Caco-2 (cell line): ENCODE measurements at places on chromosomes 4 and X. TPM values are rescaled to one million over a fixed set of nuclear protein-coding genes. Genes with fewer than 3 reads are reported as not detected.

DNA sequence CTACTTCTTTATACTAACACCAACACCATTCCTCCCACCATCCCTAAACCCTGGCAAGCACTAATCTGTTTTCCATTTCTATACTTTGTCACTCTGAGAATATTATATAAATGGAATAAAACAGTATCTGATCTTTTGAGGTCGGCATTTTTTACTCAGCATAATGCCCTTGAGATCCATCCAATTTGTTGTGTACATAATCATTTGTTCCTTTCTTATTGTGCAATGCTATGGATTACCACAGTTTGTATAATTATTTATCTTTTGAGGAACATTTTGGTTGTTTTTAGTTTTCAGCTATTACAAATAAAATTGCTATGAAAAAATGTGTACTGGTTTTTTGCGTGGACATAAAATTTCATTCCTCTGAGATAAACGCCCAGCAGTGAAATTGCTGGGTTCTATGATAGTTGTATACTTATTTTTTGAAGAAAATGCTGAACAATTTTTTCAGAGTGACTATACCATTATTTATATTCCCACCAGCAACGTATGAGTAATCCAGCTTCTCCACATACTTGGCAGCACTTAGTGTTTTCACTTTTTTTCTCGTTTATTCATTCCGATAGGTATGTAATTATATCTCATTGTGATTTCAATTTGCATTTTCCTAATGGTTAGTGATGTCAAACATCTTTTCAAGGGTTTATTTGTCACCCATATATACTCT lies 154.3 kb upstream of the DCAF8L1 start:
- no peak for DNase-seq

- peak; percentile 77 for DNase-seq
These were observed 67.5 kb upstream of the GPR34 start for GRCh38 chrX:41621222-41621723.

DNA sequence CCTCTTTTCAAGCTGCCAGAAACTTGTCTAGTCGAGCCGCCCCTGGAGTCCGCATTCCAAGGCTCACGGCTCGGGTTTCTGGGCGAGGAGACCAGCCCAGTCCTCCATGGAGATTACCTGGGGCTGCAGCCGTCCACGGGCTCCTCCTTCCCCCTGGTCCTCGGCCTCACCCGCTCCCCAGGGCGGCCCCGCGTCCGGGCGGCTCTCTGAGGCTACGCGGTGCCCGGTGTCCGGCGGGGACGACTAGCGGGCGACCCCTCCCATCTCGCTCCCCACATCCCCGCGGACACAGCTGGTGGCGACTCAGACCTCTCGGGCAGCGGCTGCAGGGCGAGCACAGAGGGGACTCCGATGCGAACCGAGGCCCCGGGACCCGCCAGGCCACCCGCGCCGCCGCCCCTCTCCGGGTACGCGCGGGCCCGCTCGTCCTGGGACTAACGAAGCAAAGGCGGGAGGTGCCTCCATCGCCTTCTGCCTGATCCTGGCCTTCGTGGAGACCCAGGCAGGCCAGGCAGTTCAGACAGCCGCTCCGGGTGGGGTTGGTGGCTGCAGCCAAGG lies 159.4 kb downstream of the TRAM1L1 start:
- DNase-seq: no peak

DNA sequence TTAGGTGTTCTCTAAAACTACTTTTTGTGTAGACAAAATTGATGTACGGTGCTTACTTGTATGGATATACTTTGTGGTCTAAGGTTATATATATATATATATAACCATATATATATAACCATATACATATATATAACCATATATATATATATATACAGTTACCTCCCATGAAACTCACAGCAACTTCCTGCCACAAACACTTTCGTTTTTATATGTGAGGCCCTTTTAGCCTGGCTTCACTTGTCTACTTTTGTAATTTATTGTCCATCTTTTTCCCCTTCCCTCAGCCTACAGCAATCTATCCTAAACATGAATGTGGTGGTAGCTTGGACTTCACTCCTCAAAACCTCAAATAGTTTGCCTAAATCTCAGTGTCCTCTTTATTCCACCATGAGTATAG lies 72.8 kb upstream of the NPFFR2 start:
- no peak for DNase-seq

DNA sequence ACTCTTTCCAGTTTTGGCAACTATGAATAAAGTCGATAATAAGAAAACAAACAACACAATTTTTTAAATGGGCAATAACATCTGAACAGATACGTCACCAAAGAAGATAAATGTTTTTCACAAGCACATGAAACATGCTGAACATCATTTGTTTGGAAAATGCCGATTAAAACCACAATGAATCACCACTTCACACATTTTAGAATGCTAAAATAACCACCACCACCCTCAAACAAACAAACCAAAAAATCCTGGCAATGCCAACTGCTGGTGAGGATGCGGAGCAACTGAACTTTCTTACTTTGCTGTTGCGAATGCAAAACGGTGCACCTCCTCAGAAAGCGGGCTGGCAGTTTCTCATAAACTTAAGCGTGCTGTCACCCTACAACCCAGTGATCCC lies 115.9 kb downstream of the NSUN7 start:
- no peak for DNase-seq

DNA sequence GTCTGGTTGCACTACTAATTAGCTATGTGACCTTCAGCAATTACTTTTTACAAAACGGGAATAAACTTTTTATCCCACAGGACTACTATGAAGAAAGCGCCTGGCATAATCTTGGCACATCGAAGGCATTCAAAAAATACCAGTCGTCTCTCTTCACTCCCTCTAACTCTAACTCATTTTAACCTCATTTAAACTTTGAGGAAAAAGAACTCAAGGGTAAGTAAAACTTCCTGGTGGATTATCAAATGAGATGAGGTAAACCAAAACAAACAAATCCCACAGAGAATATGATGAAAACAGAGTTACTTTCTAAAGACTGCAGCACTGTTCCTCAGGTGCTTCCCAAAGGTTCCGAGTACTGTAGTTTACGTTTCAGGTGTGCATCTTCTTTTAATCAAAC lies 66.9 kb downstream of the SH3RF1 start:
- DNase-seq: no peak

- DNase-seq: no peak
These were observed 31.1 kb upstream of the WDR17 start for GRCh38 chr4:176034499-176034898.

DNA sequence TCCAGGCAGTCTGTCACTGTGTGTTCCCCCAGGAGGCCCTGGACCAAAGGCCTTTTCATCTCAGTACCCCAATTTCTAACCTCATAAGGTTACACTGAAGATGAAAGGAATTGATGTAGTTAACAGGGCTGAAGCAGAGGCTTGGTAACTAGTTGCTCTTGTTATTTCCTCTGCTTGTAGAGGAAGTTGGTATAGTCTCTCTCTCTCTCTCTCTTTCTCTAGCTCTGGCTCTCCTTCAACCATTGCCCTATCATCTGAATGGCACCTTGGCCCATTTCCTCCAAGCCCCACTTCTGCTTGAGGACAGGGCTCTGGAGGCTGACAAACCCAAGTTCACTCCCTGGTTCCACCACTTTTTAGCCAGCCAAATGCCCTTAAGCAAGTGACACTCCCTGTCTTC lies 96.1 kb downstream of the MAMLD1 start:
- DNase-seq: no peak

DNA sequence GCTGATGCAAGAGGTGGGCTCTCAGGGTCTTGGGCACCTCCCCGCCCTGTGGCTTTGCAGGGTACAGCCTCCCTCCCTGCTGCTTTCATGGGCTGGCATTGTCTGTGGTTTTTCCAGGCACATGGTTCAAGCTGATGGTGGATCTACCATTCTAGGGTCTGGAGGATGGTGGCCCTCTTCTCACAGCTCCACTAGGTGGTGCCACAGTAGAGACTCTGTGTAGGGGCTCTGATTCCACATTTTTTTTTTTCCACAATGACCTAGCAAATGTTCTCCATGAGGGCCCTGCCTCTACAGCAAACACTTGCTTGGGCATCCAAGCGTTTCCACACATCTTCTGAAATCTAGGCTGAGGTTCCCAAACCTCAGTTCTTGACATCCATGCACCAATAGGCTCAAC lies 657.9 kb upstream of the CT83 start:
- DNase-seq: no peak

DNA sequence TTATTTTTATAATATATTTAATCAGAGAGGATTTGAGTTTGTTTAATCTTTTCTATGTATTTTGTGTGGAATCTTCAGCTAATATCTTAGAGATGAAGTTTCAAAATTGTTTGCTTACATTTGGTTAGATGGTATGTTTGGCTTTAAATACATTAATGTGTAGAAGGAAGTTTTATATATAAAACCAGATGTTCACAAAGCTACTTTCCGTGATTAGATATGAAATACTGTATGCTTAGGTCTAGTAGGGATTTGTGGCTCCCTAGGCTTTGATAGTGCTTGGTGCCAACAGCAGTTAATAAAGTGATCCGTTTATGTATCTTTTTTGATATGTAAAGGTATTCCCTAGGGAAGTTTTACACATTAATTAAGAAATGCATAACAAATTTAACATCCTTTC lies 223.0 kb downstream of the ARHGAP10 start:
- DNase-seq: no peak

DNA sequence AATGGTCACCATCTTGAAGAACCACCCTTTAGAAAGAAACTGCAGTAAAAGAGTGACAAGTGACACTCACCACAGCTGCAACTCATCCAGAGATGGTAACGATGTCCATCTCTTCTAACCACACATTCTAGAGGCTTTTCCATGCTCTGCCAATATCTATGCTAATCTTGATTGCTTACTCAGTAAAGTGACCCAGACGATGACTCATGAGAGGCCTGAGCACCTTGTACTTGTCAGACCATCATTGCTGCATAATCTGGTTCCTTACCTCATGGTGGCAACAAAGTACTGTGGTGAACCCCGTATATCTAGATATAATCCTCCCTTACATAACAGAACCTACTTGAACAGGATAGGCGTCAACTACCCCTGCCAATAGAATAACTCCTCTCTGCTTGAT lies 75.6 kb downstream of the CCNG2 start:
- DNase-seq: no peak

DNA sequence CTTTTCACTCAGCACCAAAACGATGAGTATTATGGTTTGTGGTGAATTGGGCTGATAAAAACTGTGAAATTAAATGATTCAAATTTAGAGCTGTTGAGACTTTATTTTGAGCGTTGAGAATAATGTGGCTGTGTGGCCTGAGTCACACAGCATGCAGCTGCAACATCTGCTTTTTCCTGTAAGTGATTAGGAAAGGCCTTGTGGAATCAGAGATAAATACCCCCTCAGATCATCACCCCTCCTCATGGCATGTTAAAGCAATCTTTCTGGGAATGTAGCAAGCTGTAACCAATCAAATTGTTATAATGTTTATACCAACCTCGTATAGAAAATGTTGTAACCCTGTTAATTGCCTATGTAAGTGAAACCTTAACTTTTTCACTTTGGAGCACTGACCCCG lies 90.0 kb upstream of the GRPR start:
- DNase-seq: no peak

- no peak for DNase-seq
These were observed 51.5 kb downstream of the TSPAN5 start for GRCh38 chr4:98606894-98607293.

DNA sequence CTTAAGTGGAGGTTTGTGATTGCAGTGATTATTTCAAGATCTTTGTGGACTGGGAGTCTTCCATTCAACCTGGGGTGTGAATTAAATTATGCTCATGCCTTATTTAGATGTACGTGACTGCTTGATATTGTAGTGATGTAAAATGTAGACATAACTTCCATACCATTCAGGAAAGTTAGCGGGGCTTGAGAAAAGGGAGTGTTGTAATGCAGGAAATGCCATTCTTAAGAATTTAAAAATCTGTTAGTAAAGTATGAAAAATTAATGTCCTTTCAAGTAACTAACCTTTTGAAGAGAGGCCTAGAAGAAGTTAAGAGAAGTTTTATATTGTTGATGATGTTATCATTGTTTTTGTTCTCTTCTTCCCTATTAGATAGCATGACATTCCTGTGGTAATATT lies 318.2 kb downstream of the CCSER1 start:
- DNase-seq: no peak

DNA sequence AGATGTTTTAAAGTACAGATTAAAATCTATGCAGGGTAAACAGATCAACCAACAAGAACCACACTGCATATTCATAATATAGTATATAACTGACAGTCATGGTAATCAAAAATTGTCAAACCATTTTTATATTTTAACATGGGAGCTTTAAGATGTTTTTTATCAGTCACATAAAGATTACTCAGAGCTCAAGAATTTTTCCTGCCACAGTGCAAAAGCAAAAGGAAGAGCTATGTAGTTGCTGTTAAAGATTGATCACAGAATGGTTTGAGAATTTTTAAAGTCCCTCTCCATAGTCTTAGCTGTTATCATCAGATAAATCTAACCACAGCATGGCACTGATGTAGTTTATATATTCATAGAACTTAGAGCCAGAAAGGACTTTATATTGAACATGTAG lies 8.5 kb downstream of the RAB9B start:
- DNase-seq: no peak

DNA sequence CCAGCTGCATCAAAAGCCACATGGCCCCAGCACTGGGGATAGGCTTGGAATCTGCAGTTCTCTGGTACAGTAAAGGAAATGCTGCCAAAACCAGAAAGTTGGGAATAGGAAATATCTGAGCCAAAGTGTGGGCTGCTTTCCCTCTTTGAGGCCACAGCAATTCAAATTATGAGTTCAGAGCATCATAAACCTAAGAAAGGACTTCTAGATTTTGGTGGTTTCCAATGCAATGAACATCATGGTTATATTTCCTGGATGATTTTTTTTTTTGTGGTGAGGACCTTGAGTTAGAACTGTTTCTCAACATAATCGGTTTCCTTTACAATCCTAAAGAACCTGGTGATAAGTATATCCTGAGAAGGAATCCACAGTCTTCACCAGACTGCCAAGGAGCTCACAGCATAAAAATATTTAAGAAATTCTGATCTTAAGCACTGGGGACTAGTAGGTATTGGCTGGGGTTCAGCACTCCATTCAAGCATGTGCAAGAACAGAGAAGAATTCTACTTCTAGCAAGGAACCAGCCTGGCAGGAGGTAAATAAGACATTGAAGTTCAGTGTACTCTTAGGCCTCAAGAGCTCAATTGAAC lies 29.8 kb upstream of the ARHGAP24 start:
- no peak for DNase-seq

DNA sequence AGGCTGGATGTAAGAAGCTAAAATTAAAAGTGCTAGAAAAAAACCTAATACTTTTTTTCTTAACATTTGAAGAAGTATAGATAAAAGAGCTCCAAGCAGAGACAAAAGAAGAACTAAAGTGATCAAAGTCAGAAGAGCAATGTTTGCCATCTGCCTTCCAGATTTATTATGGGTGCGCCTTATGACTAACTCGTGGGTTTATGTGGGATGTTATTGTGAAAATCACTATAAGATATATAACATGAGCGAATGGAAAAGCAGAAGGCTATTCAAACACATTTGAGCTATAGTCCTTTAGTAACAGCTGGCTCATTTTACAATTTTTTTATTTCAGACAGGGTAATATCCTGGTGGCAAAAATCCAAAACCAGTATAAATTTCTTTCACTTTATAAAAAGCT lies 1040.7 kb downstream of the RAPGEF2 start:
- no peak for DNase-seq

GRCh38 chr4:2827071-2827873 lies 16.4 kb upstream of the ADD1 start:
- no peak for DNase-seq

Gene PLAC1
- 1.9 and 2.7 TPM in 2 replicates for total RNA-seq

Gene BEND2
- not detected in 2 replicates for total RNA-seq

Gene TNMD
- not detected in 2 replicates for total RNA-seq

Gene NXF2B
- total RNA-seq: not detected in 2 replicates

Gene STIM2
- 27.2 and 28.5 TPM in 2 replicates for total RNA-seq
